IMR-90 (cell line): ENCODE measurements at places on chromosomes 12 and 14. TPM values are rescaled to one million over a fixed set of nuclear protein-coding genes. Genes with fewer than 3 reads are reported as not detected.

DNA sequence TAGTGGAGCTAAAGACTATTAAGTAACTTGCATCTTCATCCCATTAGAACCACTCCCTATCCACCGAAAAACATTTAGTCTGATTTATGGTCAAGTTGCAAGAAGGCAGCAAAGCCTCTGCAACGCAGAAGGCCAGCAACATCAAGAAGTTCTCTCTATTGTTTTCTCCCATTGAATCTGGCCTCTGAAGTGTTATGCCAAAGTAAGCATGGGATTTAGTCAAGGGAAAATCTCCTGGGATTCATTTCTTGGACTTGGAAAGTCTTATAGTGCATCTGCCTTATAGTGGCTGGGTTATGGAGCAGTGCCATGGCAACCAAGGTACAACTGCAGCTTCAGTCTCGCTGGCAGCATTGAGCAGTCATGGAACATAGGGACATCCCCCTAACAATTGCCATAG is 87.7 kb upstream of the KRR1 start:
- DNase-seq, result no peak

GRCh38 chr12:92570056-92570753 is 132.6 kb upstream of the PLEKHG7 start:
- DNase-seq, result peak; percentile 86

PCNX1 gene
- 43.7 and 45.3 TPM in 2 replicates for total RNA-seq

DNA sequence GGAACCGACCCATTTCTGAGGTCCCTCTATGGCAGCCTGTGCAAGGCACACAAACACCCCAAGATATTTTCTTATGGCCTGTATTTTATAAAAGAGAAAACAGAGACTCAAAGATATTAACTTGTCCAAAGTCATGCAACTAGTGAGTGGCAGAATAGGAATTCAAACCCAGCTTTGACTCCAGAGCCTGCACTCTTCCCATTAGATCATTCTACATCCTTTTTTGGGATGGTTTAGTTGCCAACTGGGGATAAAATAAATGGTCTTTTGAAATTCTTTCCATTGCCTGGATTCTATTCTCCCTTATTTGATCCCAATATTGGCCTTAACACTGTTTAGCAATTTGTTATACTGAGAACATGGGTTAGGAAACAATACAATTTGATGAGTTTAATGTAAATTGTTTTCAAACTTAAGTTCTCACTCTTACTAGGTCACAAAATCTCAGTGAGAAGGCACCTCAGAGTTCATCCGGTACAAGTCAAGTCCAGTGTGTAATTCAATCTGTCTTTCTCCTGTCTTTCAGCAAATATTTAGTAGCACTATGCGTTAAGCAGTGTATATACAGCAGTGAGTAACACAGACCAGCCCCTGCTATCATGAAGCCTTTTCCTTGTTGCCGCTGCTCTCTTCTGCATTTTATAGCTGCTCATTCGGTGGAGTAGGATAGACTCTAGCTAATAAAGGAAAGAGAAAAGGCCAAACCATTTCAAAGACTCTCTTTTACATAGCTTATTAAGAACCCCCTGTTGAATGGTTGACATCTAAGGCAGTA is 162.1 kb upstream of the IFNG-AS1 start:
- peak; percentile 66 for DNase-seq

GRCh38 chr14:64734990-64735389 is 30.8 kb downstream of the PLEKHG3 start:
- DNase-seq, result no peak

GRCh38 chr14:96051642-96052540 is 12.7 kb downstream of the C14orf132 start:
- peak; percentile 8 for DNase-seq

GRCh38 chr14:76245097-76245496 is 93.4 kb downstream of the GPATCH2L start:
- DNase-seq, result peak; percentile 16

- no peak for DNase-seq
Measured at GRCh38 chr12:39240587-39240986, 202.3 kb downstream of the KIF21A start.

DNA sequence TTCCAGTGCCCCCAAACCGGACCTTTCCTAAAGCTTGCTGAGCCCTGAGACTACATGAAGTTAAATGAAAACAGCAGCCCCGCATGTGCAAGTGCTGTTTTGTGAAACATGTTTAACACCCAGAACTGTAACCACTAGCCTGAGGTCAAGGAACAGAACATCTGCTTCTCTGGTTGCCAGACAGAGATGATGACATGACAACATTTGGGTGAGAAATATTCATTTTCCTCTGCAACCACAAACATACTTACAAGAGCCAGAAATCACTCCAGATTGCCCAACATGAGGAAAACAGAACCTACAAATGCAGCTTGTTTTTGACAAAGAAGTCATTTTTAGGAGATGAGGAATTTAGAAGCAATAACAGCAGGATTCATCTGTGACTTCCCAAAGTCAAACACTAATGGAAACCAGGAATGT is 110.4 kb downstream of the BCAT1 start:
- peak; percentile 87 for DNase-seq

TMEM233 gene
- total RNA-seq, result not detected in 2 replicates

GRCh38 chr14:72512281-72512680 is 381.6 kb downstream of the DPF3 start:
- no peak for DNase-seq

P3H3 gene
- 25.8 and 27.8 TPM in 2 replicates for total RNA-seq

- no peak for DNase-seq
Measured at GRCh38 chr14:94393474-94393873, 5.1 kb upstream of the SERPINA1 start.

- no peak for DNase-seq
Measured at GRCh38 chr14:36513012-36513420, 7.0 kb downstream of the NKX2-1 start.

DNA sequence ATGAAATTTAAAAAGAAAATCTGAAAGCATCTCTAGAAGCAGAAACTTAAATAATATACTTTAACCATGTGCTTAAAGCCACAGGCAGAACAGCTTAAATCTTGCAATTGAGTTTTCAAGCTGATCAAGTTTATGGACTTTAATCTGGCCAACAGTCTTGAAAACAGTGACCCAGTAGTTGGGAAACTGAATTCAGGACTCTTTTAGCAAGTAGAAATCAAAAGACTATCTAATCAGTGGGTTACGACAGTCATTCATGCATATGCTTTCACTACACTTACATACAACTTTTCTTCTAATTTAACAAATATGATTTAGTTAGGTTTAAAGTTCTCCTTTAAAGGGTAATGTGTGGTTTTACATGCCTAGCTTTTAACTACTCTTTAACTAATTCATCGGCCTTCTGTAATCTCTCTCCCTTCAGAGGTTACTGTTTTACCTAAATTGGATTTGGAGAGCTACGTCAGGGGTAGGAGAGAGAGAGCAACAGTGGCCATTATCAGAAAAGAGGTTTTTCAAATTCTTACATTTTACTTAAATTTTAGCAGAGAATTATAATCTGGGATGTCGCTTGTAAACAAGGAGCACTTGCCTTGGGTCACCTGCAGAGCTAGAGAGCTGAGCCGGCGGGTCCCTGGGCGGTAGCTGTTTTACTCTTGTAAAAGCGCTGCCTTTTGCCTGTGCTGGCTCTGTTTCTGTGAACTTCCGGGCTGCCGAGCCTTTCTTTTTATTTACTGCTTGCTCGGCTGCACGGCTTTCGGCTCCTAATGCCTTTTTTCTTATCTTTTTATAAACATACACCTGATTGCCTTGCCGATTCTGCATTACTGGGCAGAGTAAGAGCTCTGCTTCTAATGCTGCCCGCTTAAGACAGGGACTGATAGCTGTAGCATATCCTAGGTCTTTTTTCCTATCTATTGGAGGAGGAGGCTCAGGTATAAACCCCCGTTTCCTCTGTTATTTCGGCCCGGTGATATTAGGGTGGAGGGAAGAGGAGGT is 17.4 kb upstream of the LYZ start:
- DNase-seq, result peak; percentile 1

DNA sequence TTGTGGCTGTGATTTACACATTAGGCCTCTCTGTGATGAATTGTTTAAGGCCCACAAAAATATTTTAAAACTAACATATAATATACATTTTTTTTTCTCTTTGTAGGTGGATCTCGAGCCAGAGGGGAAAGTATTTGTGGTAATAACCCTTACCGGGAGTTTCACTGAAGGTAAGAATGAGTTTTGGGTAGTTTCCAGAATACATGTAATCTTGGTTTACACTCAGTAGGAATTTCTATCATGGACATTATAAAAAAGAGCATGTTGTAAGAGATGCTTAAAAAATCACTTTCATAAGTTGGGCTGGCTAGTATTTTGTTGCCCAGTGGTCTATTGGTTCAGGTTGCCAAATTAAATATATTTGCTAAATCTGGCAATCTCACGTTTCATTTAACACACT is 69.7 kb downstream of the PRKCH start:
- DNase-seq, result no peak

DNA sequence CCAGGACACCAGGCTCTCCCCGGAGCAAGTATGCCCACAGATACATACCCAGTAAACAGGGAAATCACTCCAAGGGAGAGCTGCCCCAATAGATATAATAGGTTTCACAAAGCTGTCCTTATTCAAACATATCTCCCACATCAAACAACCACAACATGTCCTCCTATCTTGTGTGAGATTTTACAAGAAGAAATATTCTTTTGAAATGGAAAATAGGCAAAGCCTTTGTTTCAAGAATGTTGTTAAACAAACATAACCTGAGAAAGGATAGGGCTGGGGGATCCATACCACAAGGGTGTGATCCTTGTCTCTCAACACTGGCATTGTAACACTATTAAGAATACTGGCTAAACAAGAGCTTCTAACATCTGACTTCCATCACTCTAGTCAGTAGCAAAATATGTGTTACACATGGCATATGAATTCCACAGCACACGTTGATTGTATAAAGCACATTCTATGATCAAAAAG is 32.9 kb downstream of the LGR5 start:
- DNase-seq, result peak; percentile 30

TMTC3 gene
- 44.3 and 70.8 TPM in 2 replicates for total RNA-seq
